Natural killer cell treated with Interleukin-12 subunit alpha and Interleukin-12 subunit beta and Interleukin-15 and Interleukin-18, amount 100 ng/mL, for 72 hours (primary cell): ENCODE measurements at places on chromosomes 6 and 20. TPM values are rescaled to one million over a fixed set of nuclear protein-coding genes. Genes with fewer than 3 reads are reported as not detected.

Gene LHFPL5
- total RNA-seq: not detected

Gene ZSCAN16
- total RNA-seq: 6.0 TPM

Gene FRK
- not detected for total RNA-seq

Gene MUC21
- total RNA-seq: not detected

Gene ZGPAT
- total RNA-seq: 40.8 TPM

DNA sequence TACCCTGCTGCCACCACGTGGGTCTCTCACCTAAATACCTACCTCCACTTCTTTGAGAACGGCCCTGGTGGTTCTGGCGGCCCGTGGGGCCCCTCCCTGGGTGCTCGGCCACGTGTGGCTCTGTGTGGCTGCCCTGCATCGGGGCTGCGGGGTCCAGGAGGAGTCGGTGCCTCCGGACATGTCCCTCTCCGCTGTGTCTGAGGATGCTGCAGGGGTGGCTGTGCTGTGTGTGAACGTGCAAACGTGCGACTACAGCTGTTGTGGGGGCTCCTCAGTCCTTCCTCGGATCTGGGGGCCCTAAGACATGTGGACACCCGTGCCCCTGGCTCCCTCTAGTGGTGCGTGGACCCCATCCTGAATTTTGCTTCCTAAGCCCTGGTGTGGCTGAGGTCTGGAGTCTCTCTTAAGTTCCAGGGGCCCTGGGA is 691.8 kb downstream of the QKI start:
- no peak for DNase-seq
